ENCODE measurements at places on chromosomes 1 and 21.

DNA sequence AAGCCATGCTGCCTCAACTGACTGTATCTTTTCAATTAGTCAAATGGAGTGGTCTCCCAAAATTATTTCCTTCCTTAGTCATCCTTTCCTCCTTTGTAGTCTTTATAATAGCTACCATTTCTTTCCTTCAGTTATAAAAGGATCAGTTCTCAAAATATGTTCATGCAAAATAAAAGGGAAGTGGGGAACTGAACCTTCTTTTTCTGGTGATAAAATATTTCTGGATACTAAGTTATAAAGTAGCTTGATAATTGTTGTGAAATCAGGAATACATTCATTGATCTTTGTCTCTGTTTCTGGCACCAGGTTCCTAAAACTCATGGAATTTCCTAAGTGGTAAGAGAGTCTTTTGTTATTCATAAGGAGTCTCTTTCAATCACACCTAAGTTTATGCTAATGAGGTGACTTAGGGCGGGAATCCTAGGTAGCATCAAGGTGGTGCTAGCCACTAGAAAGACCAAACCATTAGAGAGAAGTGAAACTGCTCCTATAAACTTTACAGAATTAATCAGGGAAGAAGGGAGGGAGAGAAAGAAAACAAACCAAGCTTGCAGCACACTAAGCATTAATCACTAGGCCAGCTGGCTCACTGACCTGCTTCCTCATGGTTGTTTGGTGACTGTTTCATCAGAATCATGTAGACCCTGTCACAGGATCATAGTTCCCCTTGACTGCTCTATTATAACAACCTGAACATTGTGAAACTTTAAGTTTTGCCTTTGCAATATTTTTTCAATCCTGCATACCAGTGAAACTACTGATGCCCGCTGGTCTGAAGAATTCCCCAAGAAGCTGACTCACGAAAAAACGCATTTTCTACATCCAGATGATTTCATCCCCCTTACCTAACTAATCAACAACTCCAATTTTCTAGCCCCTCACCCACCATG is 161.6 kb upstream of the PTBP2 start:
- DNase-seq: no peak

DNA sequence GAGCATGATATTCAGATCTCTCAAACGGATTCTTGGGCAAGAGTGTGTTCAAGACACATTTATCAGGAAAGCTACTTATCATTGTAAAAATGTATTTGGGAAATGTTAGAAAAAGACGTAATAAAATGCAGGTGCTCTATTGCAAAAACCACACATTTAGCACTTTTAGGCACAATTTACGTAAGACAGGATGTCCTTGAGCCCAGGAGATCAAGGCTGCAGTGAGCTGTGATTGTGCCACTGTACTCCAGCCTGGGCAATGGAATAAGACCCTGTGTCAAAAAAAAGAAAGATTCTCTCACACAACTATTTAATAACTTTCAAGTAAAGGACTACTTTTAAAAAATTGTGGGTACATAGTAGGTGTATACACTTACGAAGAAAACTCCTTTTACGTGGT is 18.4 kb downstream of the SLC25A33 start:
- no peak for DNase-seq

DNA sequence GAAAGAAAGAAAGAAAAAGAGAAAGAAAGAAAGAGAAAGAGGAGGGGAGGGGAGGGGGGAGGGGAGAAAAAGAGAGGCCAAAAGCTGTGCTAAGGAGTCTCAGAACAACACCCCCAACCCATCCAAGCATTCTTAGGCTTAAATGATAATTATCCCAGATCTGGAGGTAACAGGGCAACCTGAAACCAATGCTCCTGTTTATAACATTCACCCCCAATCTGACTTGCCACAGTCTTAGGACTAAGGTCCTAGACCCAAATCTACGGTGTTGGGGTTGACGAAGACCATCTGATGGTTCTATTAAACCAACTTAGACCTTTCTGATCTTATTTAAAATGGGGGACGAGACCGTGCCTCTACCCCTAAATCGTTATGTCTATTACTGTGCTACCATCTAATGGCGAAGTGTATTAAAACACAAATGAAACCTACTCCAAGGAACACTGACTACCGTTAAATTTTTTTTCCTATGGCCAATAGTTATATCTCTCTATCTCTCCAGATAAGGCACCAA is 119.3 kb upstream of the CDC42BPA start:
- no peak for DNase-seq

GRCh38 chr1:17274186-17275170 is 25.6 kb downstream of the PADI3 start:
- no peak for DNase-seq

DNA sequence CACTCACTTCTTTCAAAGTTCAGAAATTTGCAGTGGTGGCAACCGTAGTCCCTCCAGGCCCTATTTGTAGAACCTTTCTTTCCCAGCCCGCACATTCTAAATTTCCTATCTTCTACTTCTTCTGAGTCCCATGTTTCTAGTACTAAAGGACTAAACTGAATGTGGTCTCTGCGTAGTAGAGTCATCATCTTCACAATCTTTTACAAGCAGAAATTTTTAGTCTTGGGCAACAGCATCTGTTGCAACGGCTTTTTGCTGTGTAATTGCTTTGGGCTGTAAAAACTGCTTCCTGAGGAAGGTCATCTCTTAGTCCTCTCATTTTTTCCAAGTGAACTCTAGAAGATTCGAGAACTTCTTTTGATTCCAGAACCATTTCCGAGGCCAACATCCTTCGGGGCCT is 23.9 kb downstream of the VAV3 start:
- DNase-seq: no peak

DNA sequence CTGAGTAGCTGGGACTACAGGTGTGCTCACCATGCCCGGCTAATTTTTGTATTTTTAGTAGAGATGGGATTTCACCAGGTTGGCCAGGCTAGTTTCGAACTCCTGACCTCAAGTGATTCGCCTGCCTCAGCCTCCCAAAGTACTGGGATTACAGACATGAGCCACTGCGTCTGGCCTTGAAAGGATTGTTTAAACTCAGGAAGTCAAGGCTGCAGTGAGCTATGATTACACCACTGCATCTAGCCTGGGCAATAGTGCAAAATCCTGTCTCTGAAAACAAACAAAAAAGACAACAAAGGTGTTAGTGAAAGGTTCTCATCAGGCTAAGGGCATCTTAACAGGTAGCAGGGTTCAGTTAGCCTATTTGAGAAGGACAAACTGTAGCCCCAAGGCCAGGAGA is 14.2 kb upstream of the ZNF496 start:
- DNase-seq: no peak

- DNase-seq: no peak
Measured at GRCh38 chr1:208223136-208223535, 21.0 kb downstream of the PLXNA2 start.

GRCh38 chr1:195851016-195851601 is 757.1 kb downstream of the KCNT2 start:
- DNase-seq: no peak

- DNase-seq: no peak
Measured at GRCh38 chr1:60922304-60922703, 160.1 kb upstream of the NFIA start.

DNA sequence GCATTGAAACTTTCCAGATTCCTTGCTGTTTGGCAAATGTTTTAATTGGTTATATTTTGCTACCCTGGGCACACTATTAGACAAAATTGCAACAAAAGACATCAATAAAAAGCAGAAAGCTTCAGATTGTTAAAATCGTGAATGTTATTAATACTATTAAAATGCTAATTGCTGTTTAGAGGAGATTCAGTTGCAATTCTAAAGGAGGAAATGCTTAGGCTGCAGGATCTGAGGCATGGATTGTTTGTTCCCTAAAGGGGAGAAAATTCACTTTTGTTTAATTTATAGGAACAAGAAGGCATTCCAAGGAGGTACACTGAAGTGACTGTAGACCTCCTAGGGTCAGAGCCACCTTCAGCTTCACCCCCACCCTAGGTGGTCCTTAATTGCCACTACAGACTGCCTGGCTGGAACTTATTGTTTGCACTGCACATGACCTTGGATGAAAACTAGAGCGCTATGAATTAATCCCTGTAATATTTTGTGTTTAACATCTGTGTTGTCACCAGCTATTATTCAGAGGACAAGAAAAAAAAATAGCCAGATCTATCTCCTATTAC is 1266.9 kb upstream of the ADGRL2 start:
- no peak for DNase-seq

- no peak for DNase-seq
Measured at GRCh38 chr1:158098256-158098655, 82.4 kb upstream of the CD1D start.

GRCh38 chr1:184973272-184974055 is 844 bp downstream of the NIBAN1 start:
- DNase-seq: peak; percentile 60

DNA sequence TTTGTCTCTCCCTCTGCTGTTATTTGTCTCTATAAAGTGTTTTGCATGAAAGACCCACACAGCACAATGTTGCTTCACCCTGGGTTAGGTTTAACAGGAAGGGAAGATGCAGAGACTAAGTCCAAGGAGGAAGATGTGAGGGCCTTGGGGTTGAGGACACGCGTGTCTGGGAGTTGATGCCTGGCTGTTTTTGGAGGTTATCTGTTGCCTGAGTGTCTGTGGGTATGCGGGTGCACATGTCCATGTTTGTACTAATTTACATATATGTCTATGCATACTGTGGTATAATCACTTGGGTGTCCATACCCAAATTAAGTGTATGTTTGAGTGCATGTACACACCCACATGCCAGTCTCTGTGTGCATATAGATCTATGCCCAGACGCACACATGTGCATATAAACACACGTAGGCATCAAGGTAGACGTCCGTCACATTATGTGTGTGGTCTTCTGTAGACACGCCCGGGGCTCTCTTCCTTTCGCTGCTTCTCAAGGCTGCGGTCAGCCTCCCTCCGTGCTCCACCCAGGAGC is 962 bp upstream of the MAN1C1 start:
- no peak for DNase-seq

- DNase-seq: no peak
Measured at GRCh38 chr1:98077691-98078090, 156.9 kb upstream of the DPYD start.

GRCh38 chr1:41683681-41684500 is 199.4 kb upstream of the EDN2 start:
- DNase-seq: peak; percentile 5

DNA sequence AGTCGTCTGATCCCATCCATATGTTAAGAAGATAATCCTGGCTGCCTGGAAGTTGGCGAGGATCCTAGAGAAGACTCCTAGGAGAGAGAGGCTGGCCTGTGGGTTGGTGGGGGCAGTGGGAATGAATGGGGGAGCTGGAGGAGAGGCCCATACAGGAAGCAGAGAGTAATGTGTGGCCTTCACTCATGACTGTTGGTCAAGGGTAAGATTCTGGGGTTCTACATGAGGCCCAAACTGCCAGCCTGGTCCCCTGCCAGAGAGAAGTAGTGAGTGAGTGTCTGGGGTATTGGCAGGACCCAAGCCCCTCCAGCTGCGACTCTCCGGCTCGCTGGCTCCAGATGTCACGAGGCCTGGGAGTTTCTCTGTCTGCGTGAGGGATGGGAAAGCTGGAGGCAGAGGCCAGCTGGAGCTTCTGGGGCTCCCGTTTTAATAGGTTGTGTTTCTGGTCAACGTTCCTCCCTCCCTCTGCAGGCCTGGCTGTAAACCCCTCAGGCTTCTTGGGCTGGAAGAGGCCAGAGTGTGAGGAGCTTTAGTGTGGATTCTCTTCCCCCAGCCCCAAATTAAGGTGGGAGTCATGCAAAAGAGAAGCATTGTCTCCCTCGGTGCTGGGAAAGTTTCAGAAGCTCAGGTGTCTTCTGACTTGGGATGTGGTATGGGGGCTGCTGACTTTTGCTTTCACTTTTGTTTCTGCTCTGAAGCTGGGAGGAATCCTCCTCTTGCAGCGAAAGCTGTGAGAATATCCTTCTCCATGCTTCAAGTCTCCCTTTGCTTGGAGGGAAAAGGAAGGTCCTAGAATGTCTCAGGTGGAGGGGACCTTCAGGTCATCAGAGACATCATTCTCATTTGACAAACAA is 2.6 kb downstream of the TMEM51 start:
- DNase-seq: no peak

DNA sequence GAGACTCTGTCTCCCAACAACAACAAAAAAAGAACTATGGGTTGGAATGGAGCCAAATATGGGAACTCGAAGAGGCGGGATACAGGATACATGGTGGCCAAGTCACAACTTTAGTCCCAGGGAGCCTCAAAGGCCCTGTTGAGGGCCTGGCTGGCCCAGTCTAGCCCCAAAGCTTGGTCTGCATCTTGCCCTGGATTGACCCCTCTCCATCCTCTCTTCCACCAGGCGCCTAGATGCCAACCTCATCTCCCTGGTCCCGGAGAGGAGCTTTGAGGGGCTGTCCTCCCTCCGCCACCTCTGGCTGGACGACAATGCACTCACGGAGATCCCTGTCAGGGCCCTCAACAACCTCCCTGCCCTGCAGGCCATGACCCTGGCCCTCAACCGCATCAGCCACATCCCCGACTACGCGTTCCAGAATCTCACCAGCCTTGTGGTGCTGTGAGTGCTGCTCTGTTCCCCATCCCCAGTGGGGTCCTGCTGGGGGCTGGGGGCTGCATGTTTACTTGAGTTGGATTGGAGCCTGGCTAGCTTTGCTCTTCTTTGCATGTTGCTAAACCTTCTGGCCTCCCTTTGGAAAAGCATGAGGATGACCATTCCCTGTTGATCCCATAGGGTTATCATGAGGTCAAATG is 65.5 kb downstream of the UBE2T start:
- no peak for DNase-seq

GRCh38 chr21:31235671-31236450 is 108.2 kb downstream of the TIAM1 start:
- DNase-seq: no peak

GRCh38 chr21:29193072-29193471 is 62.6 kb downstream of the MAP3K7CL start:
- no peak for DNase-seq

DNA sequence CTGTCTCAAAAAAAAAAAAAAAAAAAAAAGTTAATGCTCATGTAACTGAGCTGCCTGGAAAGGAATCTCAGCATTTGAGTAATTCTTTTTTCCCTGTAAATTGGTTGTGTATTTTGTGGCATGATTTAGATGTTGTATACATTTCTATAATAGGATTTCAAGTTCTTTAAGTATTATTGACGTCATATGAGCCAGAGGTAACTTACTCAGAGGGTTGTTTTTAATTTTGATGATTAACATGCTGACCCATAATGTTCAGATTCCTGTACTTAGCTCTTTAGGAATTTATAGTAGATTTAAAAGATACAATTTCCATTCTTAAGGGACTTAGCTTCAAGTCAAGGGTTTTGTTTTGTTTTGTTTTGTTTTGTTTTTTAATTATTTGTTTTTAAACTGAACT is 120.4 kb downstream of the CACHD1 start:
- no peak for DNase-seq

DNA sequence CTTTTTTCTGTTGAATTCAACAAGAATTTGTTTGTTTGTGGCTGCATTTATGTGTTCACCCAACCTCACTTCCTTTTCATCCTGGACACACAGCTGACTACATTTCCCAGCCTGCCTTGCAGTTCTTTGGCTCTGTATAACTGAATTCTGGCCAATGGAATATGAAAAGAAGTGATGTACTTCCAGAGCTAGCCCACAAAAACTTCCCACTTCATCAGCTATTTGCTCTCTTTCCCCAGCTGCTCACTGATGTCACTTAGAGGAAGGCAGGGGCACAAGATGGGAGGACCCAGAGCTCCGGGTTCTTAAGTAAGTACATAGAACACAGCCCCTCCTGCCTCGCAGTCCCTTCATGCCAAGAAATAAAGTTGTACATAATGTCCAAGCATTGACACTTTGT is 235.0 kb upstream of the FGGY start:
- no peak for DNase-seq

- no peak for DNase-seq
Measured at GRCh38 chr1:66266350-66266749, 267.6 kb upstream of the SGIP1 start.

GRCh38 chr1:182643699-182644098 is 39.5 kb upstream of the RGS16 start:
- DNase-seq: no peak

Measured in activated T-helper 9 cell treated with anti-CD3 and anti-CD28 coated beads, Interleukin-2, amount 50 U/mL, for 16 hours (primary cell).